Activated CD4-positive, alpha-beta T cell treated with anti-CD3 and anti-CD28 coated beads for 36 hours (primary cell): ENCODE measurements at places on chromosomes 6 and 20.

DNA sequence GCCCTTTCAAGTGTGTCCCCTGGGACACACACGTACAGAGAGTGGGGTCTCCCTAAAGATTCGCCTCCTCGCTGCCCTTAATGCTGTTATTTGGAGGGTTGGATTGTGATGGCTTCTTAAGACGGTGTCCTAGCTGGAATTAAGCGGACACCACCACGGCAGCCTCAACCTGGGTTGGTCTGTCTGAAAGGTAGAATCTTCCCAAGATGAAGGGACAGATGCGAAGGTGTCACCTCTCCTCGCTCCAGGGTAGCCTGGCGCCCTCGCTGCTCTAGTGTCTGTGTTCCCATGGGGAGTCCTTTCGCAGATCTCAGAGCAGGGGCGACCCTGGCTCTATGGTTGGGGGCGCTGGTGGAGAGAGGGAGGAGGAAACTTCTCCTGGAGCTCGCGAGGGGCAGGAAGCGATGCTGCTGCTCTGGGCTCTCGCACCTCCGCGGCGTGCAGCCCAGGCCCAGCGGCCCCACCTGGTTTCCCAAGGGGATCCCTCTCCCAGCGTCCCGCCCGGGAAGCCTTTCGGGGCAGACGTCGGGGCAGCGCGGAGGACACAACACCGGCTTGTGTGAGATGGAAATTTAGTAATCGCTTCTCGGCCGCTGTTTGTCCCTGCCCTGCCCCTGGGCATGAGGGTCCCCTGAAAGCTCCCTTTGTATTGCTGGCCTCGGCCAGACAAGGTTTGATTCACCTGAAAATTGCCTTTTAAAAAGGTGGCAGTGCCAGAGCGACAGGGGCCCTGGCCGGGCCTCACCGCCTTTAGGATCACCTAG lies 1.7 kb downstream of the RSPO3 start:
- DNase-seq, result peak; percentile 8

DNA sequence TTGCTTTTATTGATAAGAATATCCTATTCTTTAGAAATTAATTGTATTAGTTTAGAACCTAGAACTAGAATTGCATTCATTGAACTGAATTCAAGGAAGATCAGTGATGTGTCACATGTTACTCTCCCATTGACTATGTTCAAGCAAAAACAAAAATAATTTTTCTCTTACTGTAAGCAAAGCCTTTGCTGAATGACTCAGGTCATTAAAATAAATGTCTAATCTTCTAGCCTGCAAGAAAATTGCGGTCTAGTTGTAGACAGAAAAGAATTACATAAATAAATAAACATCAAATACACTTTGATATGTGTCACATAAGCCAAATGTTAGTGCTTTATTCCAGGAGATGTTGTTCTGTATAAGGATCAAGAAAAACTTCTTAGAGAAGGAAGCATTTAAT lies 387.9 kb downstream of the ADGRB3 start:
- DNase-seq, result no peak

- peak; percentile 61 for DNase-seq
Observed at GRCh38 chr20:64069614-64070243, 6.7 kb downstream of the TCEA2 start.

GRCh38 chr6:52929321-52930164 lies 20.0 kb upstream of the GSTA3 start:
- no peak for DNase-seq

DNA sequence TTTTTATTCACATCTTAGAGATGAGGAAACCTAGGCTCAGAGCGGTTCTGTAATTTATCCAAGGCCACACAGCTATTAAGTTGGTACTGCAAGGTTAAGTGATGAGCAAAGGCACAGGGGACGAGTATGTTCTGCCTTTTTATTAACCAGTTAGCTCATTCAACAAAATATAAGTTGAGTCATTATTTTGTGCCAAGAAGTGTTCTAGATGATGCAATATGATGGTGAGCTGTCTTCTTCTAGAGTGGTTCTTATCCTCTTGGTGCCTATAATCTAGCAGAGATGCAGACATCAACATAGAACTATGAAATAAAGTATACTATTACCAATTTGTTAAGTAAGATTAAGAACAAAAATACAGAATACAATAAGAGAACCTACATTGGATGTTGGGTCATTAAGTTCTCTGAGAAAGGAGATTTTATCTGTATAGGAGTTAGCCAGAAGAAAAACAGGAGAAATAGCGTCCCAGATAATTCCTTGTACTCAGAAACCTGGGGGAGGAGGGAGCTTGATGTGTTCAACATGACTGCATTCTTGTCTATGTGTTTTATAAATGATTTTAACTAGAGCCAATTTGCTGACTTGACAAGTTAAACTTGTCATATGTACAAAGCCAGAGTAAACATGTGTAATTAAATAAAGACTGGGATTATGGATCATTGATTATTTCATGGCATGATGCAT lies 122.3 kb downstream of the TBXT start:
- no peak for DNase-seq

DNA sequence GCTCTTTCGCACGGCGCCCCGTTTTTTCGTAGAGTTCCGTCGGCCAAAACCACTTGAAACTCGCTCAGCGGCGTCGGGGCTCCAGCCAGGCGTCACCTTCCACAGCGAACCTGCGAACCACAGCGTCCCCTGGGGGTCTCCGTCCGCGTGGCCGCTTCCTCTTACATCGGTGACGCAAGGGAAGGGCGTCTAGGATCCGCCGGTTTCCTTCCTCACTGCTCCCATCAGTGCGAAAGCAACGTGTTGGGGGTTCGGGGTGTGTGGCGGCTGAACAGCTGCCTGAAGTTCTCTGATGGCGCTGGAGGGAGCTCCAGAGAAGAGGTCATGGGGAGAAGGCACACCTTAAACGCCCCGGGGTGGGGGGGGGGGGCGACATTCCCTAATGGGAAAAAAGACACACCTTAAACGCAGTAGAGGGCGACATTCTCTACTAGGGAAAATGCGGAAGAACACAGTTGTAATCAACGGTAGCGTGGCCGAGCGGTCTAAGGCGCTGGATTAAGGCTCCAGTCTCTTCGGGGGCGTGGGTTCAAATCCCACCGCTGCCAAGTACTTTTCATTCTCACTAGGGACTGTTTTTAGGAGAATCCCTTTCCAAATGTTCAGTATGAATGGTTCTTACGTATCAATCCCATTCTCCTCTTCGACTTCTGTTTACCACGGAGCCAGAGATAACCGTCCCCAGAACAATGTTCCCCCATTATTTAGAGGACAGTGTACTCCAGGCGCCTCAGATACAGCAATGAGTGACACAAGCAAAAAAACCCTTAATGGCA lies 16.4 kb downstream of the ZNF311 start:
- DNase-seq, result peak; percentile 86

DNA sequence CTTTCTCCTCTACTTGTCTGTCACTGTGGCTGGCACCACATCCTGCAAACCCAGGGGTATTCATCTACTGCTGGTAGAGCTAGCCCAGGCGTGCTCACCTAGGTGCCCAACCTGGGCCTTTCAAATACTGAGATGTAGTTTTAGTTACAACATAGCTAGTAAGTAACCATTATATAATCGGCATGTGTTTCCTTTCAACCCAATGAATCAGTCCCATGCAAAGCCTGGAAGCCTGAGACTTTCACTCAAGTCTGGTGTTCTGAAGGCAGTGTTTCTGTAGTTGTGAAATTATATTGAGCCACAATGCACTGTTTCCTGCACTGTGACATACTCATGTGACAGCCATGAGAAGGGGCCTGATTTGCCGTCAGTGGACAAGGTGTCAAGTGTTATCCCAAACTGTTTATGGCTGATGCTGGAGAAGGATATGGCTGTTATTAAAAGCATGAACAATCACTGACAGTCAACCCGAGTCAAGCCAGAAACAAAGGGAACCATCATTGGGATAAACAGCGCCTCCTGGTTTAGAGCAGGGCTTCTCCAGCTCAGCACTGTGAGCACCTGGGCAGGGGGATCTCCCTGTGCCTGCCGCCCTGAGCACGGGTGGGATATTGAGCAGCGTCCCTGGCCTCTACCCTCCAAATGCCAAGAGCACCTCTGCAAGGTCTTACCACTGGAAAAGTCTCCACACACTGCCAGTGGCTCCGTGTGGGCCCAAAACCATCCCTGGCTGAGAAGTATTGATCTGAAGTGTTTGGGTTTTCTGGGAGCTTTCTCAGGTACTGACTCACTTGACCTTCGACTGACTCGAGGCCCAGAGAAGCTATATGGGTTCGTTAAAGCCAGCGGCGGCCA lies 1.6 kb downstream of the PSMA7 start:
- DNase-seq, result peak; percentile 50

DNA sequence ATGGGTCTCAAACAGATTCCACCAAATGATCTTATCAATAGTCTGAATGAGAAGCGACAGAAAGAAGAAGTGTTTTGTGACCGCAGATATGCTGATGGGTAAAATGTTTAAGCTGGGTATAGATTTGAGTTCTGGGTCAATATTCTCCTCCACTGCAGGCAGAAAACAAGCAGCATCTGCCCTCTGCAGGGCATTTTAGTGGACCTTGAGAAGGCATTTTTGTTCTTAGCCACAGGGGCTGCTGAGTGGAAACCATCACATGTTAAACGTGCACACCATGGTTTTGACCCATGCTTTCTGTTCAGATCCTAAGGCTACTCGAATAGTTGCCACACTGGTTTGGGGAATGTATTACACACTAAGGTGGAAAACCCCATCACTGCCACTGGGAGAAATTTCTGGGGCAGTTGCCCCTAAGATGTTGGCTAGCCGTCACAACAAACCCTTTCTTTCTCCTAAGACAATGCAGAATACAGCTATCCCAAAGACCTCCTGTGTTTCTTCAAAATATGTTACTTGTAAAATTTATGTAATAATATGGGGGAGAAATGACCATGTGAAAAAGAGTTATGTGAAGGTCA lies 5.5 kb downstream of the POU3F2 start:
- no peak for DNase-seq

DNA sequence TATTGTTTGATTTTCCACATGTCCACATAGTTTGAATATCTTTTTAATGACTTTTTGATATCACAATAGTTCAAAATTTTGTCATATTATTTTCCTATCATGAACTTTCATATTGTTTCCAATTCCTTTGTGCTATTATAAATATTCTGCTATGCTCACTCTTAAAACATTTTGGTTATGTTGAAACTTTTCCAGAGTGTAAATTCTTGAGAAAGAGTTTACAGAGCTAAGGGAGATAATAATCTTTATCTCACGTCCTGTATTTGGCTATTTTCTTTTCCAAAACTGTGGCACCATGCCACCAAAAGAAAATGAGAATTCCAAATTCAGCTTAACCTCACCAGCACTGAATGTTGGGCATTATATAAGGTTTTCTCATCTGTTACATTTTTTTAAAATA lies 210.9 kb downstream of the TFAP2B start:
- no peak for DNase-seq

DNA sequence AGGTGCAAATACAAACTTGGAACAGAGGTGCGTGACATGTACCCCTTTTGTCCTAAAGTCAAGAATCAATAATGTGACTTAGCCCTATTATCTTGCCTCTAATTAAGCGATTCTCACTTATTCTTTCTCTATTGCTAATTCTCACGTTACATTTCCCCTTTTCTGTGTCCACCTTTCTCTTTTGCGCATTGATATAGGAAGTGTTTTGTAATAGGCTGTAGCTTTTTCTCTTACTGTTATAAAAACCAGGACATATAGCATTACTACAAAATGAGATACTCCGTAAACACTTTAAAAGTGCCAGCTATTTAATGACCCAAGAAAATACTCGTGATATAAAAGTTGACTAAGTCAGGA lies 669 bp upstream of the TMEM30A start:
- DNase-seq, result no peak

DNA sequence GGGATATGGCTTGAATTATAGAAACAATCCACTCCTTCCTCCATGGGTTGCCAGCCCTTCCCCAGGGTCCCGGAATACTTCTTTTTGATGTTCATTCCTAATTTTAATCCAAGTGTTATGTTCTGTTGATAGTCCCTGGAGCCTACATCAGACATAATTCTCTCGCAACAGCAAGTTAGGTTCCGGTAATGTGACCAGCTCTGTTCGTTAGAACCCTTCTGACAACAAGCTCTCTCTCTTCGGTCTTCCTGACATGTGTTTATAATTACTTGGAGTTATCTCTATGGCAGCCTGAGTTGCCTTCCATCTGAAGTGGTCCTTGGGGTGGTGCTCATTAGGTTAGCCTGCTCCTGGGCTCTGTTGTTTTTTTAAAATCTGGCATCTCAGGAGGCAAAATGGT lies 506.9 kb upstream of the JARID2 start:
- no peak for DNase-seq

DNA sequence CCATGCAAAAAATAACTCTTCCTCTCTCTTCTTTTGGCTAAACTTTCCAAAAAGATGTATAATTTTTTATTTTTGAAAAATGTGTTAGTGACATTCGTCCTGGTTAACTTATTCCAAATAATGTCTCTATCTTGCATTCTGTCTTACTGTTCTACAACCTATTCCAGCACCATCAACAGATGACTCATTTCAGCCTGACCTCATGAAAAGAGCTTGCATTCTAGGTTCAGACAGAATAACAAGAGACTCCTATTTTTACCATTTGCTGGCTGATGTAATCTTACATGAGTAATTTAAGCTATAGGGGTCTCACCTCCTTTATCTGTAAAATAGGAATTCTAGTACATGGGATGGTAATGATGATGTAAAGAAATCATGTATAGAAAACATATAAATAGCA lies 109.0 kb downstream of the FUT9 start:
- no peak for DNase-seq

GRCh38 chr6:107418118-107418517 lies 41.2 kb downstream of the PDSS2 start:
- DNase-seq, result no peak

DNA sequence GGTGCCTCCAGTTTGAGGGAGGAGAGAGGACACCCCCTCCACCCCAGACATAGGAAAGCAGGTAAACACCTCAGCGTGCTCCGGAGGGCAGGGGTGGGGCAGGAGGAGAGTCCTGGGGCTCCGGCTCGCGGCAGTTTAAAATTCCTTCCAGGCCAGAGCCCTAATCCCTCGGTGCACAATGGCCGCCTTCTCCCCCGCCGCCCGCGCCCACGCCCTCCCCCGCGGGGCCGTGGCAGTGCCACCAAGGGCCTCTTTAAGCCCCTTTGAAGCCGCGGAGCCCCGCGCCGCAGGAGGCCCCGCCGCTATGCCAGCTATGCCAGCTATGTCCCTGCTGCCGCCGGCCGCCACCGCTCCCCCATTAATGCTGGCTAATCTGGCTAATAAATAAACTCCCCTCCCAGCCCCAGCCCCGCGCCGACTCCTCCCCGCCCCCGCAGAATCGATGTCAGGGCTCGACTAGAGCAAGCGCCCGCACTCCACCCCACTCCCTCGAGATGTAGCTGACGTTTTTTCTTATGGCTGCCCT lies 125.1 kb downstream of the MRPL14 start:
- DNase-seq, result peak; percentile 22

GRCh38 chr20:1955217-1955616 lies 38.6 kb downstream of the PDYN start:
- DNase-seq, result no peak

- peak; percentile 68 for DNase-seq
Observed at GRCh38 chr6:33592595-33593413, 12.7 kb upstream of the BAK1 start.
